CD4-positive, alpha-beta T cell treated with Interleukin-4 for 1 hour (primary cell): ENCODE measurements at places on chromosomes 6 and 20.
A peak's percentile ranks its signal among the peaks of the same experiment; 100 is the strongest.

DNA sequence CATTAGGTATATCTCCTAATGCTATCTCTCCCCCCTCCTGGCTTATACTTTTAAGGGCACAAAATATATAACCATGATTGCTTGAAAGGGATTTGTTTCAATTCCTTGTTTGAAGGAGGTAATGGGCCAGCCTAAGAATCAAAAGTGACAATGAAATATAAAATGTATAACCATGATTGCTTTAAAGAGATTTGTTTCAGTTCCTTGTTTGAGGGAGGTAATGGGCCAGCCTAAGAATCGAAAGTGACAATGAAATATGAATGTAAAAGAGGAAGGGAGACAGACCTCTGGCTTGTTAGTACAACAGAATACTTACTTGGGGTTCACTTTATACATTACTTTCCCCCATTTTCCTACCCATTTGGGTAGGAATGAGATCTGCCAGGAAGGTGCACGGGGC is 55.5 kb downstream of the FOXC1 start:
- no peak for DNase-seq

GRCh38 chr6:132813173-132813856 is 1.1 kb upstream of the RPS12 start:
- peak; percentile 39 for DNase-seq

- DNase-seq: no peak
Observed at GRCh38 chr6:104505838-104506237, 353.9 kb downstream of the HACE1 start.

GRCh38 chr6:53746442-53747103 is 48.2 kb upstream of the LRRC1 start:
- no peak for DNase-seq

GRCh38 chr6:56246881-56247653 is at the start of gene COL21A1:
TSS of gene COL21A1 (minus strand) at chr6:56247580. CDS start at chr6:56182618, 64,962 bp downstream.
- no peak for DNase-seq

- peak; percentile 10 for DNase-seq
Observed at GRCh38 chr6:85923013-85923430, 280.3 kb upstream of the SYNCRIP start.

DNA sequence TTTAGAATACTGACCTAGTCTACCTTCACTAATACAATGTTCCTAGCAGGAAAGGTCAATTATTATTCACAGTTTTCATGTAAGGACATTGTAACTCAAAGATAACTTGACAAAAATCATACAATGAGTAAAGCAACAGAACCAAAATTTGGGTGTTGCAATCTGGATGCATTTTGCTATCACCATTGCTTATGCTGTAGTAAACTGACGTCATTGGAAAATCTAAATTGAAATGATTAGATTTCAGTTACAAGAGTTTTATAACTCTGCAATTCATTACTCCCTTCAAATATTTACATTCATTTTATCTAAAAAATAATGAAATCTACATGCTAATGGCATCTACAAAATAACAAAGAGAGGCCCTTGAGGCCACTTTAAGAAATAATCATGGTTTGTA is 147.0 kb downstream of the TENT5A start:
- DNase-seq: no peak

GRCh38 chr20:55166063-55166462 is 690.7 kb downstream of the DOK5 start:
- no peak for DNase-seq

DNA sequence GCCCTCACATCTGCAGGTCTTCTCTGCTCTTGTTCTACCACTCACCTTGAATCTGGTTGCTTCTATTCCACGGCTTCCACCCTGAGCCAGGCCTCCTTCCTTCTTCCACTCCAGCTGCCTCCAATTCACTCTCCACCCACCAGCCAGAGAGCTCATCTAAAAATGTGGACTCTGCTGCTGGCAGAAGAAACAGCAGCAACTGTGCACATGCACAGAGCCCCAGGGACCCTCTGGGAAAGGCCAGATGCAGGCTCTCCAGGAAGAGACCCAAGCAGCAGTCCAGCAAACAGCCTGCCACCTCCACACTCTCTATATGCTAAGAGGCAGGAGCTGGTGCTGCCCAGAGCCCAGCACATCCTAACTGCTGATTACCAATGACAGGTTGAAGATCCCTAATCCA is 162.6 kb upstream of the TOP1 start:
- DNase-seq: no peak

DNA sequence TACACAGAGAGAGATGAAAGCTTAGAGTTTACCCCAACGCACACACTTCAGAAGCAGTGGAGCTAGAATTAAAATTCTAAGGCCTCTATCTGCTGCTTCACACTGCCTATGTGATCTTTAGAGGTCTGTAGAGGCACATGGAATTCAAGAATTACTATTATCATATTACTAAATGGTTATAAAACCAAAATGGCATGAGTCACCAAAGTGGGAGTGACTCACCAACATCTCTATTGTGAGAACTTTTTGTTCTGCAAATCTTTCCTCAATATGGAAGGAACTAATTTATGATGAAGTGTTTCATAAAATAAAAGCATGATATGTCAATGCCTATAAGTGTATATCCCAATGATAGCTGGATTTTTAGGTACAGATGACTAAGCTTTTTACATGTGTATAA is 28.5 kb upstream of the TMEM244 start:
- no peak for DNase-seq

- DNase-seq: no peak
Observed at GRCh38 chr20:31587545-31588389, 17.3 kb upstream of the ID1 start.

DNA sequence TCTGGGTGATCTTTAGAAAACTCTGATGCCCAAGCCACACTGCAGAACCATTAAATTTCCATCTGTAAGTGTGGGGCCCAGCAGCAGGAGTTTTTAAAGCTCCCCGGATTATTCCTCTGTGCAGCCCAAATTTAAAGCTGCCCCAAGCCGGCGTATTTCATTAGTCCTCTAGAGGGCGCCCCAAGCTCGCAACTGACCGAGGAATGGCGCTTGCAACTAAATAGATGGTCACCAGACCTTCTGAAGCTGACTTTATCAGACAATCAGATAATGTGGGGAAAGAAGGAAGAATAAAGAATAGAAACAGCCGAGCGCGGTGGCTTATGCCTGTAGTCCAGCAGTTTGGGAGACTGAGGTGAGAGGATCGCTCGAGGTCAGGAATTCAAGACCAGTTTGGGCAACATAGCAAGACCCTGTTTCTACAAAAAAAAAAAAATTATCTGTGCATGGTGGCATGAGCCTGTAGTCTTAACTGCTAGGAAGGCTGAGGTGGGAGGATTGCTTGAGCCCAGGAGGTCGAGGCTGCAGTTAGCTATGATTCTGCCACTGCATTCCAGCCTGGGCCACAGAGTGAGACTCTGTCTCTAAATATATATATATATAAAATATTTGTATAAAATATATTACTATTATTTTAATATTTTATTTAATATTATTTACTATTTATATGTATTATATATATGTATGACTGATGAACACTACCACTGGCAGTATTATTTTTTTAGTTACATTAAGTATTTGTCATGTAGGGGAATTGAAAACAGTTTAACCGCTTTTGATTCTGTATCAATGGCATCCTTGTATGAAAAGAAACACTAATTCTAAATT is 56.0 kb downstream of the OTOR start:
- peak; percentile 10 for DNase-seq

GRCh38 chr6:89133981-89134380 is 11.9 kb upstream of the PM20D2 start:
- no peak for DNase-seq

DNA sequence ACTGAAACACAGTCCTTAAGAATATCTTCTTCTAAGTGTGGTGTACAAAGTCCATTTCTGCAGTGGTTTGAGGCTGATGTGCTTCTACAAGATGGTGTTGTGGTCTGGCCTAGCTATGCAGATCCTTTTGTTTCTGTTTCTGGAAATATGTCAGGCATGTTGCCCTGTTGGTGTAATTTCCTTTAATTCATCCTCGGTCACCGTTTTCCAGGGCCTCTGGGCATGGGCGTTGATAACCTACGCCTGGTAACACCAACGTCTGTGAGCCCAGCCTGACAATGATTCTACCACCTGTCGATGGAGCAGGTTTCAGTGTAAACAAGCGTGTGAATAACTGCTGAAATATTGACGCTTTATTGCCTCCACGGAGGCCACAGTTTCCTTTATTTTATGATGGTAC is 33.3 kb upstream of the AFDN start:
- DNase-seq: no peak

DNA sequence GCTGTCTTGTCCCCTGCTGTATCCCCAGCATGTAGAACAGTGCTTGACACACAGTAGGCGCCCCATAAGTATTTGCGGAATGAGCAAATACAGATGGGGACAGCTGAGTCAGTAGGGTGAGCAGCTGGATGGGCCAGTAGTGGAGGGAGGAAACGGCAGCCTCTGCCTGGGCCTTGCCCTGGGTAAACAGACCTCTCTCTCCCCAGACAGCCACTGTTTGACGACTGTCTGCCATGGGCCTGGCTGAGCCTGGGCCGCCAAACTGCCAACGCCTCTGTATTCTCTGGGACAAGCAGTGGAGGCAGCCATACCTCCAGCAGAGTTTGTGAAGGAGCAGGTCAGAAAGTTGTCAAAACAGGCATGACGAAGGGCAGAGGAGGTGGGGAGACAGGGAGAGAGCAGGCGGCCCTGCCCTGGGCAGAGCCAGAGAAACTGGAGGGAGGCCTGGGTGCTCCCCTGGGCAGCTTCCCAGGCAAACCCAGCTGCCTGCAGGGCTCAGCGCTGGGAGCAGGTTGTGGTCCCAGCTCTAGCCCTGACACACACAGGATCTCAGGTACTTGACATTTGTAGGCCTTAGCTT is 15.2 kb downstream of the HNF4A start:
- no peak for DNase-seq

GRCh38 chr20:57560554-57561355 is at the start of gene PCK1:
TSS of gene PCK1 (plus strand) at chr20:57561110. CDS start at chr20:57561412, 302 bp downstream.
- DNase-seq: no peak

GRCh38 chr6:21538186-21538798 is 55.3 kb upstream of the SOX4 start:
- DNase-seq: no peak

GRCh38 chr6:142152746-142153145 is 5.7 kb downstream of the VTA1 start:
- no peak for DNase-seq

GRCh38 chr20:17571153-17571527 is 1.3 kb downstream of the DSTN start:
- peak; percentile 16 for DNase-seq

- peak; percentile 22 for DNase-seq
Observed at GRCh38 chr6:156191895-156192294, 585.3 kb upstream of the ARID1B start.

- DNase-seq: no peak
Observed at GRCh38 chr6:139979021-139979725, 604.7 kb upstream of the CITED2 start.

GRCh38 chr20:53087037-53087777 is 115.0 kb downstream of the TSHZ2 start:
- DNase-seq: no peak

DNA sequence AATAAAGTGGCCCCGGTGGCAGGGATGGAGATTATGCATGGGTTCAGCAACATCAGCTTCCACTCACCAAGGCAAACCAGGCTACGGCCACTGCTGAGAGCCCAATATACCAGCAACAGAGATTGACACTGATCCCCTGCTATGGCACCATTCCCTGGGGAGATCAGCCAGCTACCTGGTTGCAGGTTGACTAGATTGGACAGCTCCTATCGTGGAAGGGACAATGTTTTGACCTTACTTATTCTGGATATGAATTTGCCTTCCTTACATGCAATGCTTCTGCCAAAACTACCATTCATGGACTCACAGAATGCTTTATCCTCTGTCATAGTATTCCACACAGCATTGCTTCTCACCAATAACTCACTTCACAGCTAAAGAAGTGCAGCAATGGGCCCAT is 174.8 kb upstream of the TNFAIP3 start:
- no peak for DNase-seq

GRCh38 chr6:109515781-109516409 is 32.9 kb upstream of the ZBTB24 start:
- no peak for DNase-seq

GRCh38 chr6:168181876-168182275 is 102.9 kb upstream of the FRMD1 start:
- DNase-seq: no peak

- DNase-seq: no peak
Observed at GRCh38 chr20:63120808-63121090, 95.2 kb downstream of the YTHDF1 start.

GRCh38 chr20:53625311-53626129 is 31.9 kb upstream of the ZNF217 start:
- no peak for DNase-seq

DNA sequence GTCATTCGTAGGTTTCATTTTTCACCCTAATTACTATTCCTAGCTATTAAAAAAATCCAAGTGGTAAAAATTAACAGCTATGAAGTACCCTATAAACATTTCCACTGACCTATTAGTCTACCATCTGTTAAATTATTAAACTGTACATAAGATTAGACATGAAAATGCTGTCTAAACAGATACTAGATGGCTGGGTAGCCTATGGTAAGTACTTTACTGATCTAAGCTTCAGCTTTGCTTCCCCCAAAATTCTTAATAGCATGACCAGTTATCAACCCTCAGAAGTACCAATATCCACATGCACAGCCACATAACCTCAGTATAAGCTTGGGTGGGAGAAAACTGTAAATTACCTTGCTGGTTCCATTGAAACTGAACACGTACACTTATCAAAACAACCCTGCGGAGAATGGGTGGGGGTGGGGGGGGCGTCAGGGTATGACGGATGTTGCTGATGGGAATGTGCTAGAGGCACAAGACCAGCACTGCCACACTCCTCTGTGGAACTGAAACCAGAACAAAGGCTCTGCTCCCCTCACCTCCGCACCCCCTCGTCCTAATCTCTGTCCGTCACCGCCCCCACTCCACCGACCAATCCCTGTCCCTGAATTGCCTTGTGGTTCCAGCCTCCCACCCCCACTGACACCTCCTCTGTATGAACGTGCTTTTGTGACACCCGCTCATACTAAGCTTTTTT is 45.3 kb downstream of the B4GALT5 start:
- DNase-seq: peak; percentile 86

- no peak for DNase-seq
Observed at GRCh38 chr6:139373928-139374356, 506 bp downstream of the CITED2 start.

- no peak for DNase-seq
Observed at GRCh38 chr6:136347847-136348246, 58.2 kb upstream of the BCLAF1 start.

DNA sequence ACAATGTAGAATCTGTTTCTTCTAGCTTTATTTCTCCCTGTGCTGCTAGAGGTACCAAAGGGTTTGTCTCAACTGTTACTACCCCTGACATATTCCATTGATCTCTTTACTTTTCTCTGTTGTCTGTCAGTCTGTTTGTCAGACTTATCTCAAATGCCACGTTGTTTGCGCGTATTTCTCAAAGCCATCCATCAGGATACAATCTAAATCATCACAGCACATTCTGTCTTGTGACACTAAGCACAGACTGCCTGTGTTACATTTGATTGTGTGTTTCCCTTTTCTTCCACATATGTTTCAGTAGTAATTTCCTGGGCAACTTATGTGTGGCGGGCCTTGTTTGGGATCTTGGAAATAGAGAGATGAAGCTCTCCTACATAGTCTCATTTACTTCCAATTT is 30.2 kb upstream of the SERINC3 start:
- no peak for DNase-seq

- no peak for DNase-seq
Observed at GRCh38 chr6:36686668-36687513, 8.4 kb downstream of the CDKN1A start.
